Amniotic epithelial cell (primary cell): ENCODE measurements at places on chromosomes 16 and 17.

- no peak for DNase-seq
Measured at GRCh38 chr17:60391471-60392041, 377 bp downstream of the USP32 start.

DNA sequence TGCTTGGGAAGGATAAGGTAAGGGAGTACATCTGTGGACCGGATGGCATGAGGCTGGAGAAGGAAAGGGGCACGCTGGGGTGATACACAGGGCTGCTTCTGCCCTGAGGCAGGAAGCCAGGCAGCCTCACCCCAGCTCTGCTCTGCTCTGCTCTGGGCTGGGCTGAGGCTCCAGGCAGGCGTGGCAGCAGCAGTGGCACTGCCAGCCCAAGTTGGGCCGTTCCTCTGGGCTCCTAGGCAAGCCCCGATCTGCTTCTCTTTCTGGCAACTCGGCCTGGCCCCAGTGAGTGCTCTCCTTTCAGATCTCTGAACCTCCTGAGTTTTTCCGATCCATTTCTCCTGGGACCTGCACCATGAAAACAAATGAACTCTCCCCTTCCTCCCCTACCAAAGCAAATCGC lies 44.9 kb downstream of the VAC14 start:
- no peak for DNase-seq

DNA sequence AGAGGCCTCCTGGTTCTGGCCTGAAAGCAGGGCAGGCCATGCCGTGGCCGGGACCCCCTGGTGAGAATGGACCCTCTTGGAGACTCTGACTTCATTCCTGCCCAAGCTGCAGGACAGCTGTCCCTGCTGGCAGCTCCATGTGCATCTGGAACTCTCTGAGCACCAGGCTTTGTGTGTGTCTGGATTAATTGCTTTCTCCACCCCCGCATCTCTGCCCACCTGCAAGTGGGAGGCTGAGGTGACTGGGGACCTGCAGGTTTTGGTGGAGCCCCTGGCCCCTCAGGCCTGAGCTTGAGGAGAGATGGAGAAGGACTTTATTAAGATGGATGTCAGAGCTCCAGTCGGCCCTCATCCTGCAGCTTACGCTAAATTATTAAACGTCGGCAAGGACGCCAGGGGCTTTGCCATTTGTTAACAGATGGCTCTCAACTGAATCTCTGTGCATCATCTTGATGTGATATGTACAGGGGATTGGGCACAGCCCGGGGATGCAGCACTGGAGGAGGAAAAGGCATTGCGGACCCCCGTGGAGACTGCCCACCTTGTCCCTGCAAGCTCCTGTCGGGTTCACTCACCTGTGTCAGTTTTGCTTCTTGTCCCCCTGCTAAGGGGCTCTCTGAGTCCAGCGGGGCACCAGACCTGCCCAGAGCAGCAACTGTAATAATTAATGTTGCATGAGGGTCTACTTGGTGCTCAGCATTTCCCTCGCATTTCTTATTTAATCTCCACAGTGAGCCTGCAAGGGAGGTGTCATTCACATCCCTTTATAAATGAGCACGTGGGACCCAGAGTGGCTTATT lies 154.1 kb upstream of the RPL38 start:
- no peak for DNase-seq

GRCh38 chr17:17947966-17948365 lies 24.2 kb downstream of the TOM1L2 start:
- no peak for DNase-seq

DNA sequence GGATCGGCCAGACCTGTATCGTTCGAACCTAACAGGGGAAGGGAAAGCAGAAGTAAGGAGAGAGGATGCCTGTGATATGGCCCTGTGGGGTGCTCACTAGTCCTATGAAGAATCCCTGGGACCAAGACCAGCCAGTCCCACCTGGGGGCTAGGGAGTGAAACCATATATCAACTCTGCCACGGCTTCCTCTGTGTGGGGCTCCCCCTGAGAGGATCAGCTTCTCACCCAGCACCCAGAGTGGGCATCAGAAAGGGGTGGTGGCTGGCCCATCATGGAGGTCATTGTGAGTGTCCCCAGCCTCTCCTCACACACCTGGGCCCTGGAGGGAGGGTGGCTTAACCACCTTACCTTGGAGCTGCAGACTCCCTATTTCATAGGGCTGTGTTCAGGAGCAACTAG lies 30.1 kb upstream of the SREBF1 start:
- no peak for DNase-seq

DNA sequence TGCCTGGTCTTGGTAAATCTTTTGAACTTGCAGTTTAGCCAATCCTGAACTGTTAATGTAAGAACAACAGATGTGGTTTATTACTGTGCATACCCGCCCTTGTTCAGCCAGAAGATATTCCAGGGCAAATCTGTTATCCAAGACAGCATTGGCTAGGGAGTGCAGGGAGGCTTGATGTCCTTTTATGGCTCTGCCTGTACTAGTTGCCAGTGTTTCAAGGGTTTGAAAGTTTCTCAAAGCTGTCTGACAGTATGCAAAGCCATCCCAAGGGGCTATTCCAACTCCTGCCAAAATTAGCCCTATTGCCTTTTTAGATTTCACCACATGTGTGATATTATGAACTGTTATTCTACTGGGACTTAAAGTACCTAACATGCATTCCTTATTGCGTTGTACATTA lies 30.1 kb downstream of the LCMT1 start:
- DNase-seq = no peak

DNA sequence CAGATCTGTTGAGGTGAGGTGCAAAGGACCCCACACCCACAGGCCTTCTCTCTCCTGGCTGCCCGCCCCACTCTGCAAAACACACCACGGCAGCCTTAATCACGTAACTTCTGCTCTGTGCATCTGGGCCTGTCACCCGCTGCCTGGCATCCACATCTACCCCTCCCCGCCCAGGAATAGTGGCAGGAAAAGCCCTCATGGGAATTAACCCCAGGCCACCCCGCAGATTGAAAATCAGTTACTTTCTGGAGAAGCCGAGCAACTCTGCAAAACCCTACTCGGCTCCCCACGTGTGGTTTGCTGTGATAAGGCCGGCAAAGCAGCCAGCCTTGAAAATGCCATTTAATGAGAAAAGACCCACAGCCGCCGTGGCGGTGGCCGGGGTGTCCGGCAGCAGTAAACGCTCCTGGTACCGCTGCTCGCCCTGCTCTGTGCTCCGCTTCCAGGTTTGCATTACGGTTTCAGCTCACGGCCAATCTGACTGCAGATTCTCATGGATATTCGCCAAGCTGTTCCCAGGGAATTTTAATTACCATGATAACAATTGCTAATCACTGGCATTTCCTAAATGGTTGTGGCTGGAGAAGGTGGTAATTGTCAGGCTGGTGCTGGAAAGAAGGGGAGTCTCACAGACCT lies 78.0 kb upstream of the DOC2B start:
- DNase-seq = no peak

GRCh38 chr16:5509794-5510193 lies 412.2 kb upstream of the EEF2KMT start:
- no peak for DNase-seq

DNA sequence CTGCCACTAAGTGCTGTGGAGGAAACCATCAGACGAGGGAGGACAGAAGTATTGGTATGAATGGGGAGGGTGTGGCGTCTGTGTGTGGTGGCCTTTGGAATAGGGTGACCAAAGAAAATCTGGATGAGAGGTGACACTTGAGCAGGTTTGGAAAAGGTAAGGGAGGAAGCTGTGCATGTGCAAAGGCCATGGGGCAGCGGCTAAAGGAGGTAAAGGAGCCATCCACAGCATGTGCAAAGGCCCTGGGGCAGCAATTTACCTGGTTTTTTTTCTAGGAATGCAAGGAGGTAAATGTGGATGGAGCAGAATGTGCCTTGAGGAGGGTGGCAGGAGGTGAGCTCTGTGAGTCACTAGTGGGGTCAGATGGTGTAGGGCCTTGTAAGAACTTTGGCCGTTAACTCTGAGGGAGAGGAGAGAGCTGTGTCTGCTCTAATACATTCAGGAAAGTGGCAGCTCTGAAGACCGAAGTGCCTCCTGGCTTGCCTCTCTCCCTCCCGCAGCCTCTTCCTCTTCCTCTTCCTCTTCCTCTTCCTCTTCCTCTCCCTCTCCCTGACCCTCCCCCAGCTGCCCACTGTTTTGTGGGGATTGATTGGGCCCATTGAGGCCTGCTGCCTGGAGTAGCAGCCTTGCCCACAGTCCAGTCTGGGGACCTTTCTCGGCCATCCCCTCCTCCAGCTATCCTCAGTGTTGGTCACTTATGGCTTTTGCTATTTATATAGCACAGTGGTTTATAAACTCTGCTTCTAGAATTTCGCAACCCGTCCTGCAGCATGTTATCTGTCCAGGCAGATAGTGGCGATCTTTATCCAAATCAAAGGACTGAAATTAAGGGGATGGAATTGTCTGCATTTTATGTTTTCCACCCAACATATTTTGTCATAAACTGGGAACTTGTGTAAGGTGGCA lies 38.7 kb downstream of the CMIP start:
- DNase-seq = peak; percentile 68

DNA sequence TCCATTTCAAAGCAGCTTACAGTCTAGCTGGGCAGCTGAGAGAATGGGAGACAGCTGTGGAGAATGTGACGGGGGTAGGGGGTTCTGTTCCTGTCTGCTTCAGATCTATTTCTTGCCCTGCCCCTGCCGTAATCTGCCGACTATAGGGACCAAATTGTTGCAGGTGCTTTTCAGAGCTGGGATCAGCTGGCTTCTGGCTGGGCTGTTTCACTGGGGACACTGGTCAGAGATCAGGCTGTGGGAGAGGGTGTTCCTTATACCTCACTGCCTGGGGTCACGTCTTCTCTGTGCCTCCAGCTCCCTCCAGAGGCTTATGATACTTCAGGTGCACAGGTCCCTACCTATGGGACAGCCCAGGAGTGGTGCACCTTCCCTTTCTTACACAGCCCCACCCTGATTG lies 514.9 kb upstream of the GOT2 start:
- no peak for DNase-seq
